ENCODE measurements at places on chromosomes 6 and 20.

GRCh38 chr6:127517693-127518092, 1.4 kb downstream of the MTCL3 start:
- DNase-seq, result no peak

GRCh38 chr6:23532227-23532626, 593.8 kb upstream of the NRSN1 start:
- DNase-seq, result no peak

DNA sequence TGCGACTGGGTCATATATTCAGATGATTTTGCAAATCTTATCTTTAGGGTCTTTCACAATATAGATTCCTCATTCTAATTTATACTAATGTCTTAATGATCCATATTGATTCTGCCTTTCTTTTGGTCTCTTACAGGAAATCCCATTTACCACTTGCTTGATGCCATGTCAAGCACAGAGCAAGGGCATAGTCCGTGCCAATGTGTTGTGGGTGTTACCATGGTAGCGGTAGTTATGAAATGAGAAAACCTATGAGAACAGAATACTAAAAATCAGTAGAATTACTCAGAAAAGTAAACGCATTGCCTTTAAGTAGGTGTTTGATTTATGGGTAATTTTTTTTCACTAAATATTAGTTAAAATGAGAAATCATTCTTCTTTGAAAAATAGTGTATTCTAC, 153.9 kb upstream of the RAB32 start:
- DNase-seq, result no peak

GRCh38 chr6:167687116-167687725, 139.5 kb upstream of the AFDN start:
- no peak for DNase-seq

GRCh38 chr6:2853769-2854395, 12.2 kb upstream of the SERPINB1 start:
- peak; percentile 77 for DNase-seq

- DNase-seq, result no peak
Observed at GRCh38 chr6:147322299-147323162, 118.3 kb downstream of the STXBP5 start.

- peak; percentile 58 for DNase-seq
Observed at GRCh38 chr6:82589509-82590206, 226.0 kb downstream of the TPBG start.

- DNase-seq, result no peak
Observed at GRCh38 chr6:170561555-170561954, 7.4 kb downstream of the TBP start.

- DNase-seq, result no peak
Observed at GRCh38 chr20:50085146-50085480, 27.8 kb downstream of the UBE2V1 start.

DNA sequence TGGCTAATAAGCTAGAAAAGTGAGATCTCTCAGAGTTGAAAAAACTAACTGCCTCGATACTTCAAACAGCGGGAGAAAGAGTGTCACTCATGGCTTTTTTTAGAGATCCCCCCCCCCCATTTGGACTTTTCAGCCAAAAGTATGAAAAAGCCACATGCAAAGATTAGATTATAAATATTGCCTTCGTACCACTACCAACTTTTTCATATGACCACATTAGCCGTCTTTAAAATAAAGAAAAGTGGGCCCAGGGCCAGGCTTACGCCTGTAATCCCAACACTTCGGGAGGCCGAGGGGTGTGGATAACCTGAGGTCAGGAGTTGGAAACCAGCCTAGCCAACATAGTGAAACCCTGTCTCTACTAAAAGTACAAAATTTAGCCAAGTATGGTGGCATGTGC, 4.4 kb downstream of the PGK2 start:
- no peak for DNase-seq

GRCh38 chr6:15791448-15792181, 128.8 kb upstream of the DTNBP1 start:
- DNase-seq, result no peak

DNA sequence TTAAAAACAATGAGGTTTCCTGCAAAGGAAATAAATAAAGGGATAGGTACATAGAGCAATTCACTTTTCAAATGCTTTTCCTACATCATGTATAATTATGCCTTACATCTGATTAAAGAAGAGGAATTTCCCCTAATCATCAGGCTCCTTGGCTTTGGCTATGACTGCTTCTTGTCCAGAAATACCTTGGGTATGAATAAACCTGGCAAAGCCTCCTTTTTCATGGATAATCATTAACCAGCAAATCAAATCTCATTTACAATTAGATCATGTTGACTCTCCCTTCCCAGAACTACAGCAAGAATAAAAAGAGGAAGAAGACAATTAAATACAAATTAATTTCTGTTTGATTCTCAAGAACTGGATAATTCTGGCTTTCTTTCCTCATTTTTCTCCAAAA, 58.0 kb upstream of the CD2AP start:
- DNase-seq, result no peak

GRCh38 chr6:138467901-138468300, 31.4 kb downstream of the NHSL1 start:
- no peak for DNase-seq
